GF-D8 (cell line): ENCODE measurements at places on chromosomes 6 and 20.

GRCh38 chr20:58997141-58997770 lies 9.8 kb downstream of the CTSZ start:
- DNase-seq, result no peak

- no peak for DNase-seq
These were observed 709.3 kb downstream of the EPHA7 start for GRCh38 chr6:92710048-92710447.

DNA sequence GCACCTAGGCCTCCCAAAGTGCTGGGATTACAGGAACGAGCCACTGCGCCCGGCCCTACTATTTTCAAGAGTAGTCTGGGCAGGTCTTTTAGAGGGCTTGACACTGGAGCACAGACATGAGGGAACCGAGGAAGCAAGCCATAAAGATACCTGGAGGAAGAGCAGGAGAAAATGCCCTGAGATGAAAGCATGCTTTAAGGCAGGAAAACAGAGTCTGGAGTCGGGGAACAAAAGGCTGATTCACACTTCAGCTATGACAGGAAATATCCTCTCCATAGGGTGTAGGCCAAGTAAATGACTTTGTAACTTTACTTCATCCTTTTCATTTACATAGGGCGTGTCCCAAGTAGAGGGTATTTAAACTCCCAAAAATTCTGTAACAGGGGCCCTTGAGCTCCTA lies 4.3 kb upstream of the SERINC3 start:
- DNase-seq, result no peak

- DNase-seq, result no peak
These were observed 41.5 kb downstream of the SLC22A2 start for GRCh38 chr6:160217073-160217472.

- DNase-seq, result no peak
These were observed 27.8 kb downstream of the SPATA2 start for GRCh38 chr20:49887251-49888211.

DNA sequence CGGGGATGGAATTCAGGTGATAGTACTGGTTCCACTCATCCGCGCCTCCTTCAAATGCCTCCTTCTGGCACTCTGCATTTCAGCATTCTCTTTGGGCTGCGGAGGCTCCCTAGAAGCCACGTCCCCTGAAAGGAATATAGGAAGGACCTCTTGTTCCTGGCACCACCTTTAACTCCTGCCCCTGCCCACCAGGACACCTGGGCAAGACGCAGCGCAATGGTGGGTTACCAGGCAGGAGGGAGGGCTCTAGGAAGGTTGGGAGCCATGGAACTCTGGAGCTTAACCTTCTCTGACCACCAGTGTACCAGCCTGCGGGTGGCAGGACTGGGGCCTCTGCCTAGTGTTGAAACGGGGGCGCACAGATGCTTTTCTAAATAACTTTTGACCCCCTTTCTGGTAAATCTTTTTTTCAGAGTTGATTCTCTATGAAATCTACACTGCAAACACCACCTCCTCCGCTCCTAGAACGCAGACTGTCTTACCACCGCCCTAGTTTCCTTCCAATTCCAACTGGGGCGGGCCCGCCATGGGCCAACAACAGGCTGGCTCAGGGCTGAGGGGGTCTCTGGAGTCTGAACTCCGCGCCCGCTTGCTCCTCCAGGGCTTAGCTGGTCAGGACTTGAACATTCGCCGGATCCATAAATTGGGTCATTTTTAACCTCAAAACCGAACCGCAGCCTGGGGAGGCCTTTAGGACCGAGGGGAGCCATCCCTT lies 871 bp upstream of the SYNDIG1 start:
- no peak for DNase-seq

DNA sequence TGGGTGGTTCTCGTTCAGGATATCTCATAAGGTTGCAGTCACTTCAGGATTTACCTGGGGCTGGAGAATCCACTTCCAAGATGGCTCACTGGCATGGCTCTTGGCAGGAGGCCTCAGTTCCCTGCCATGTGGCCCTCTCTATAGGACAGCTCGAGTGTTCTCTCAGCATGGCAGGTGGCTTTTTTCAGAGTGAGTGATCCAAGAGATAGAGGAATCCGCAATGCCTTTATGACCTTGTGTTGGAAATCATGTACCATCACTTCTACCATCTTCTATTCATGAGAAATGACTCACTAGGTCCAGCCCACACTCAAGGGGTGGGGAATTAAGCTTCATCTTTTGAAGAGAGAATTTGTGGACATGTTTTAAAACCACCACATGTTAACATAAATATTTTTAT lies 37.8 kb downstream of the PPP1R16B start:
- no peak for DNase-seq

DNA sequence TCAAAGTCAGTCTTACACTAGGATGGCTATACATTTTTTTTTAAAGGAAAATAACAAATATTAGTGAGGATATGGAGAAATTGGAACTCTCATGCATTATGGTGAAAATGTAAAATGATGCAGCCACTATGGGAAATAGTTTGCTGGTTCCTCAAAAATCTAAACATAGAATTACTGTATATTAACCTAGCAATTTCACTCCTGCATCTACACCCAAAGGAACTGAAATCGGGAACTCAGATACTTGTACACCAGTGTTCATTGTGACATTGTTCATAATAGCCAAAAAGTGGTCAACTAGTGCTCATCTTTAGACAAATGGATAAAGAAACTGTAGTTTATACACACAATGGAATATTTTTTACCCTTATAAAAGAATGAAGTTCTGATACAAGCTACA lies 110.7 kb downstream of the UTRN start:
- no peak for DNase-seq

- DNase-seq, result no peak
These were observed 56.8 kb downstream of the NCR2 start for GRCh38 chr6:41392246-41392645.

DNA sequence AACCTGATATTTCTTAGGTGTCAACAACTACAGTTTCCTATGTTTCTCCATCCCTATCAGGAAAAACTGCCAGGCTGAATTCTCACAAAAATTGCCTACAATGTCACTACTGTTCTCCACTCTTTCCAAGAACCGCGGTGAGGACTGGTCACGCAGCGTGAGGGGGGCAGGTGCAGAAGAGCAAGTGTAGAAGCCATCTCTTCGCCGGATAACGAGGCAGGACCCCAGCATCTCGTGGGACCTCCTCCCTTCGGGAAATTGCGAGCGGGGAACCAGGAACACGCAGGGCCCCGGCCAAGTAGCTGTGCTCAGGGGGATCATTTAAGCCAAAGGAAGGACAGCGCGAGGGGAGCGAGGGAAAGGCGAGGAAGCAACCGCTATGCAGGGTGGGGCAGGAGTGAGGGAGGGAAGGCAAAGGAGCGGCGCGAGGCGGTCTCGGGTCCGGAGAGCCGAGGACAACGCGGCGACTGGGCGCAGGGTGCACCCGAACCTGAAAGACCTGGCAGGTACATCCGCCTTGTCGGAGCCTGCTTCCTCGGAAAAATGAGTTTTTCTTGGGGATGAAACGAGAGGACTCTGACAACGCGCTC lies 559 bp downstream of the APMAP start:
- no peak for DNase-seq

GRCh38 chr6:128241216-128241615 lies 279.2 kb downstream of the PTPRK start:
- no peak for DNase-seq

- DNase-seq, result no peak
These were observed 140.3 kb downstream of the DLL1 start for GRCh38 chr6:170150590-170150945.

GRCh38 chr6:157021344-157021992 lies 244.3 kb downstream of the ARID1B start:
- peak; percentile 72 for DNase-seq

DNA sequence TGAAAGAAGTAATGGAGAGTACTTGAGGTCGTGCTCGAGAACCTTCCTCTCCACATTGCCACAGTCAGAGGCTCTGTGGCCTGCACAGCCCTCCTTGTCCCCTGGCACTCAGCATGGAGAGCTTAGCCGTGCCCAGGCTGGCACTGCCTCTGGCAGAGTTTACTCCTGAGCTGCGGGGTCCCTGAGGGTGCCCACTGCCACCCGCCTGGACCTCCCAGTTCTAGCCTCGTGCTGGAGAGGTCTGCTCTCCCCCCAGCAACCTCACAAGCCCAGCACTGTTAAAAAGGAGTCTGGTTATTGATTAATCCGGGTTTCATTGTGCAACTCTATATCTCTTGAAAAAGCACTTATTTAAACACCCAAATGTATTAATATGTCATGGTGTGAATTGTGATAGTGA lies 226.8 kb downstream of the TMEM242 start:
- no peak for DNase-seq

GRCh38 chr20:19328676-19329075 lies 116.2 kb downstream of the SLC24A3 start:
- no peak for DNase-seq

- DNase-seq, result no peak
These were observed 4.4 kb upstream of the PLCB1 start for GRCh38 chr20:8127553-8128255.

- no peak for DNase-seq
These were observed 4.0 kb downstream of the STK4 start for GRCh38 chr20:44970243-44970757.

DNA sequence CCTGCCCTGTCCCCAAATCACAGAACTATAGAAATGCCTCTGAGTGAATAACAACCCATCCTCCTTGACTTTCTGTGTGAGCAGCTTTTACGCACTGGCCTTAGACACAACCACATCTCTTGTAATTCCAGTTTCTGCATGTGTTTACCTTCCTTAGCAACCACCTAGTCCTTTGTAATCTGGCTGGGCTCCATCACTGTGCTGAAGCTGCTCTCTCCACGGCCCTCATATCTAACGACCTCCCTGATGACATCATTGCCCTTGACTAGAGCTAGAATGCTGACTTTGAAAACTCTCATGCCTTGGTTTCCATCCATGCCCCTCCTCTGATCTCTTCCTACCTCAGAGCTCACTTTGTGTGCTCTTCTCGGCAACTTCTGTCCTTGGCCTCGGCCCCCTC lies 30.5 kb upstream of the GLP1R start:
- no peak for DNase-seq

DNA sequence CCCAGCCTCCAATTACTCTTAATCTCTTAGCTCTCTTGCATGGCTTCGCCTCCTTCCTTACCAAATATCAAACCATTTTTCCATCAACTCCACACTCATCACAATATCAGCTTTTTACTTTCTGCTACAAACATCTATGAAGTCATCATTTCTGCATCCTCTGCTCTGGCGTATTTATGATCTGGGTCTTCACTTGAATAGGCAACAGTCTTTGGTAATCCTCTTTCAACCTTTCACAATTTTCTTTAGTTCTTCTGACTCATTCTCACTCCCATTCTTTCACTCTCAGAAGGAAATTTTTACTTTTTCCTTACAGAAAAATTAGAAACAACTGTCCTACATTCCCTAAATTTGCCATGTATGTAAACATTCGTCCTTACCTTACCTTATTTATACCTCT lies 522.4 kb downstream of the HDGFL1 start:
- no peak for DNase-seq

- no peak for DNase-seq
These were observed 174.4 kb upstream of the NOX3 start for GRCh38 chr6:155630085-155630484.

DNA sequence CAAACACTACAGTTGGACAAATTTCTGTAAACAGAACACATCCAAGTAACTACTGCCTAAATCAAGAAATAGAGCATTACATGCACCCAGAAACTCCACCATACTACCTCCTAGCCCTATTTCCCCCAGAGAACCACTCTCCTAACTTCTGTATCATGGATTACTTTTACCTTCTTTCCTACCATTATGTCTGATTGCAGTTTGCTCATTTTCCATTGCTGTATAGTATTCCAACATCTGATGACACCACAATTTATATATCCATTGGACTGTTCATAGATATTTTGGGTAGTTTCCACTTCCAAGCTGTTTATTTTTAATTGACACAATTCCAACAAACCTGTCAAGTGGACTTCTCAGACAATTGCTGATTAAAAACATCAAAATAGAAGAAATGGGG lies 271.1 kb downstream of the CDC5L start:
- no peak for DNase-seq

DNA sequence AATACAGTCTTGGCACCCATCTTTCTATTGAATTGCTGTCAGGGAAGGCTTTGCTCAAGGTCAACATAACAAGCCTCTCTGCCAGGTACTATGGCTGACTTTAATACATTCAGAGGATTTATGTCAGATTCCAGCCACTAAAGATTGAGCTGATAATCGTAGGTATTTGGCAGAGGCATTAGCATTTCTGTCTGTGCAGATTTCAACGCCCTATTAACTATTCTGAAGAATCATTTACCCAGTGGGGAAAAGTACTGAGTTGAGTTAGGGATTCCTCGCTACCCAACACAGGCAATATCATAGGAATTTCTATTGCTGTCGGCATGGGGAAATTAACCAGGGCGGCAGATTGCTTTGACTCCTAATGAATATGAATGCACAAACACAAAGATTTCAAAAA lies 233.7 kb upstream of the SPTLC3 start:
- no peak for DNase-seq

DNA sequence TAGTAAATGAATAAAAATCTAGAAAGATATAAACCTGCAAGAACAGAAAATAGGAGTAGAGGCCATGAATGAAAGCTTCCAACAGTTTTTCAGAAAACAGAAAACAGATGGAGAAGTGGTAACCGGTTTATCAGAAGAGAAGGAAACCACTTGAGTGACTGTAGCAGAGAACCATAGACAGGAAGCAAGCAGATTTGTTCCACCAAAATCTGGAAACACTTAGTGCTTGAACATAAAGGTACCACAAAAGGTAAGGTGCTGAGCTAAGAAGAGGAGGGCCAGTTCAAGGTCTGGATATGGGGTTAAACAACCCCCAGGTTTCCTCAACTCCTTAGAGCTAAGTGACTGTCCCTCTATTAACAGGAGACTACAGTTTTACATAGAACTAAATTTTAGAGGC lies 9.2 kb upstream of the KIAA0319 start:
- no peak for DNase-seq

GRCh38 chr20:2801286-2801728 lies 880 bp upstream of the CPXM1 start:
- DNase-seq, result peak; percentile 75

GRCh38 chr20:5928836-5929715 lies 21.3 kb downstream of the TRMT6 start:
- DNase-seq, result no peak

DNA sequence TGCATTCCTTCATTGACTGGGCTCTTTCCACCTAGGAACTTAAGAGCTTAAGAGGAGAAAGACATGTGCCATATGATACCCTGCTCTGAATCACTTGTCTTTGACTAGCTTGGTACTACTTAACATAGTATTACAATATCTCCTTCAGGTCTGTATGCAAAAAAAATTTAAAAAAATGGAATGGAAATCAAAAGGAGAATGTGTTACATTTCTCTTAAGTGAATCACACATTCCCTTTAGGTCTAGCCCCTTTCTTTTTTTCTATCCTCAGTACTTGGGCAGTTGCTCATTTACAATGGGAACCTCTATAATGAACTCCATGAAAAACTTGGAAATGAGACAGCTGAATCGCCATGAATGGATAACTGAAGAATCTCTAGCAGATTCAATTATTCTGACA lies 53.8 kb downstream of the SLC35F1 start:
- DNase-seq, result no peak

DNA sequence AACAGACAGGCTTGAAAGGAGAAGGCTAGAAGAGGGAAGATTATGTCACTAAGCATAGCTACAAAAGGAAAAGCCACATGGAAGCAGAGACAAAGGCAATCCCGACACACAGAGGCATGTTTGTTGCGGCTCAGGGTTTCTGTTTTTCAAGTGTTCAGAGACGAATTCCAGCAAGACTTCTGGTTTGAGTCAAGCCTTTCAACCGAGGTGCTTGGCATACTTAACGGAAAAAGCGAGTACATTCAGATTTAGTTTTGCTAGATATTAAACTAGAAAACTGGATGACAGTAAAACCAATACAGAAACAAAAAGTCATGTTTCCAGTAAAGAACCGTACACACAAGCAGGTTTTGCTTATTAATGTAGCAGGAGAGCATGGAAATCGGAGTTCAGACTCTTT lies 27.2 kb downstream of the MCUR1 start:
- DNase-seq, result no peak
